ENCODE measurements at places on chromosomes 4 and X.

DNA sequence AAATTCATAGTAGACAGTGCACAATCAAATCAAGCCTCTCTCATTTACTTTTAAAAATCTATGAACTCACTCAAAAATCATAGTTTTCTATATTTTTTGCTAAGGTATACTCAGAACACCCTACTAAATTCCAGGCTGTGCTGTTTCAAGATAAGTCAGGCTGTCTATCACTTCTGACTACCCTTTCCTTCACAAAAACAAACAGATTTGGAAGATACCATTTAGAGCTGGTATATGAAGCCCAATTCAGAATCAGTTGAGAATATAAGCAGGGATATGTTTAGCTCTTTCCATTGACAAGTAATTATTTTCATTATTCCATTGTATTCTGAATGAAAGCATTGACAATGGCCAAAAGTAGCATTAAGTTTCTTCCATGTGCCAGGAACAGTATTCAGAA, 53.1 kb downstream of the CXCL1 start:
- no peak for DNase-seq

DNA sequence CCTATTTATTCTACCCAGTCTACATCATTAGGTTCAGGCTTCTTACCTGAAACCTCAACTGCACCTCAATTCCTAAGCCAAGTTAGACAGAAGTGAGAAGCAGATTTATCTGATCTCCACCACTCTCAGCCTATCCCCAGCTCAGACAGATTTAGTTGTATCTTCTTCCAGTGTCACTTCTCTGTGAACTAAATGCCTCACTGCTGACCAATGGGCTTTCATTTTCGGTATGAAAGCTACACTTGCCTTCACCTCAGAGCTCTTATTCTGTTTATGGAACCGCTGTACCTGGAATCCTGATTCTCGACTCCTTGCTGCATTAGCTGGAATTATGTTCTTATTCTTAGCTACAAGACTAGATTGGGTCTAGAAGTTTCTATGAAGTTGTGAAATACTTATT, 833.2 kb downstream of the CCSER1 start:
- DNase-seq: no peak

GRCh38 chr4:85741921-85742591, 267.1 kb downstream of the ARHGAP24 start:
- DNase-seq: no peak

DNA sequence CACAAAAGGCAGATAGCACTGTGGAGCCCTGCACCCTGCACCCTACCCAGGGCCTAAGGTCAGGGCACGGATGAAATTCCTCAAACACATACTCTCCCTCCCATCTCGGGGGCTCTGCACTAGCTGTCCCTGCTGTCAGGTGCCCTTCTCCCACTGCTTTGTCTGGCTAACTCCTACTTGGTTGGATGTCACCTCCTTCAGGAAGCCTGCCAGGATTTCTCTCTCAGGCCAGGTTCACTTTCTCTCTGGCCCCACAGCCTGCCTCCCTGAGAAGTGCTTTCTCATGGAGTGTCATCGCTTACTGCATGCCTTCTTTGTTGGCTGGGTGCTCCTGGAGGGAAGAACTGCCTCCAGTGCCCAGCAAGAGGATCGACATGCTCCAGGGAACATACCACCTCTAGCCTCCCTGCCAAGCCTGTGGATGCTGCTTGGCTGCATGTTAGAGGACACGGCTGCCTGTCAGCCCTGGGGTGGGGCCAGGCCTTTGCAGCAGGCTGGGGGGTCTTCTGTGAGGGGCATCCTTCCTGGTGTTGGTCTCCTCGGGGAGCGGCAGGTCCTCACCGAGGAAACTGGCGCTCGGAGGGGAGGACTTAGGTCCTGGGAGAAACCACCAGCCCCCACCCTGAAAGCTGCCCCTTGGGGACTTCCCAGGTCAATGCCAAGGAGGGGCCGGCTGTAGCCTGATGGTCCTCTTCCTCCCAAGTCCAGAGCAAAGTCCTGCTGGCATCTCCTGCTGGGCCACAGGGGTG, 15.0 kb downstream of the ABLIM2 start:
- DNase-seq: no peak

- no peak for DNase-seq
These were observed 39.3 kb downstream of the NSUN7 start for GRCh38 chr4:40789031-40789430.

GRCh38 chr4:161256172-161256571, 907.6 kb downstream of the FSTL5 start:
- DNase-seq: no peak

GRCh38 chr4:104905546-104905945, 241.1 kb upstream of the TET2 start:
- DNase-seq: no peak
